GM23248 (cell line): ENCODE measurements at places on chromosomes 16 and 17. TPM values are rescaled to one million over a fixed set of nuclear protein-coding genes. Genes with fewer than 3 reads are reported as not detected.

GRCh38 chr16:46828292-46828691 lies 2.7 kb downstream of the C16orf87 start:
- DNase-seq, result no peak

DNA sequence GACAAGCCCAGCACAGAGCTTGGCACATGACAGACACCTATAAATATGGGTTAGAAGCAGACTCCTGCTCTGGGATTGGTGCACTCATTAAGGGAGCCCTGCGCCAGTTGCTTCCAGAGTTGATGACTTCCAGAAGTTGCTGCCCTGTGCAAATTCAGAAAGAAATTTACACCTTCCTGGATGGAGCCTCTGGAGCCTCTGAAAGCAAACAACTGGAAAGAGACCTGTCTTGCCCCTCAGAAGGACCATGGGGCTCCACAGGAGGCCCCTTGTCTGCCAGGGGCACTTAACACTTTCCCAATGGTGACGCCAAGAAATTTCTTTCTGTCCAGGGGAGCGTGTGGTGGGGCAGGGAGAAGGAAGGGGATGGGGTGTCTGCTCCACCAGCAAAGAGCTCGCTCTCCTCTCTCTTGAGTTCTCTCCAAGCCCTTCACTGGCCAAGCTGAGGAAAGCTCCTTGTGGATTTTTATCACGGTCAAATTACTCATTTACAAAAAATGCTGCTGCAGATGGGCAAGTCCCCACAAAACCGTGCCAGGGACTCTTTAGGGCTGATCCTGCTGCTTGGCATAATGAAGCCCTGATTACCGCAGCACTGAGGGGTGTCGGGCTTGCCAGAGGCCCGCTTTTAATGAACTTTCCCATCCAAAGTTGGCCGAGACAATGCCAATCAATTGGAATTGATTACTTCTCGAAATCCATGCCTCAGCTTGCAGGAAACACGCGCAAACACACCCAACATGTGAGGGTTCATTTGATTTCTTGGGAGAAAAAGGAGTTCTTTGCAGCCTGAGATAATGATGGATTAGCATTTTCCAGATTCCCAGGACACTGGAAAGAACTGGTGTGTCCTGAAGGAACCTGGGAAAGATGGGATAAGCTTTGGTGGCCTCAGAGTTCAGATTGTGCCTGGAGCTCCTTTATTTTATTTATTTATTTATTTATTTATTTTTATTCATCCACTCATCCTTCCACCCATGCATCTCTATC lies 583.6 kb upstream of the CDH5 start:
- peak; percentile 90 for DNase-seq

GRCh38 chr17:76378548-76379274 lies 5.7 kb upstream of the SPHK1 start:
- DNase-seq, result no peak

ADORA2B gene
- 13.7 and 20.2 TPM in 2 replicates for total RNA-seq

GRCh38 chr16:17397499-17397891 lies 73.3 kb downstream of the XYLT1 start:
- peak; percentile 64 for DNase-seq

GRCh38 chr17:47317119-47317518 lies 6.6 kb upstream of the EFCAB13 start:
- peak; percentile 81 for DNase-seq
